KBM-7 (cell line): ENCODE measurements at places on chromosomes 11 and 22.

DNA sequence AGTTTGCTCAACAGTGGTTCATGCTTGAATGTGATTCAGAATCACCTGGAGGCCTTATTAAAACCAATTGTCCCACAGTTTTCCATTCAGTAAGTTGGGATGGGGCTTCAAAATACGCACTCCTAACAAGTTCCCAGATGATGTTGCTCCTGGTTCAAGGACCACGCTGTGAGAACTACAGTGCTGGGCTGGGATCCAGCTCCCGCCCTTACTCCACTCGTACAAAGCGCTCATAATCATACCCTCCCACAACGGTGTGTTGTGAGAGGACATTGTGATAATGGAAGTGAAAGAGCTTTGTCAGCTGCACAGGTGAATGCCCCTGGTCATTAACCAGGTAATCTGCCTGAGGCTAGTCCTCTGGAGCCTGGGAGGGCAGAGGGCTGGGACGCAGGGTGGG, 1.3 kb upstream of the CD82 start:
- DNase-seq: no peak

DNA sequence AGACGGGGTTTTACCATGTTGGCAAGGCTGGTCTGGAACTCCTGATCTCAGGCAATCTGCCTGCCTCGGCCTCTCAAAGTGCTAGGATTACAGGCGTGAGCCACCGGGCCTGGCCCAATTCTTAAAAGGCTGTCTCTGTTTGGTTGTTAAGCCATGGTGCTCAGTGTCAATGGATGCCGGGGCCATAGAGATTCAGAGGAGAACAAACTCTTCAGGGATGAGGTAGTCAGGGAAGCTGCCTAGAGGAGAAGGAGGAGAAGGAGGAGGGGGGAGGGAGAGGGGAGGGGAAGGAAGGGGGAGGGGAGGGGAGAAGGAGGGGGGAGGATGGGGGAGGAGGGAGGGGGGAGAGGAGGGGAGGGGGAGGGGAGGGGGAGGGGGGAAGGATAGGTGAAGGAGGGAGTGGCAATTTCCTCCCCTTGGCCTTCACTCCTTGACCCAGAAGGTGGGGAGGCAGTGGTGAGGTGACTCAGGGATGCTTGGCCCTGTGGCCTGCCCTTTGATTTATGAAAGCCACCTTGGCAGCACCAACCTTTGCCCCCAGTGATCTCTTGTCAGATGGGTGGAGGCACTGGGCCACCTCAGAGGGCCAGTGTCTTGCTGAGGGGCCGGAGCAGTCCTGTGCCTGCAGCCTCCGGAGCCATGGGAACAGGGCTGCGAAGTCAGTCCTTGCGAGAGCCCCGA, at the start of gene C11orf86:
Gene C11orf86, plus strand, starts transcription at position 581 of the 681 bp plus-strand sequence. Its CDS starts 59 bp downstream, at position 640.
- no peak for DNase-seq

GRCh38 chr11:86103808-86104207, 34.9 kb upstream of the PICALM start:
- DNase-seq: no peak

DNA sequence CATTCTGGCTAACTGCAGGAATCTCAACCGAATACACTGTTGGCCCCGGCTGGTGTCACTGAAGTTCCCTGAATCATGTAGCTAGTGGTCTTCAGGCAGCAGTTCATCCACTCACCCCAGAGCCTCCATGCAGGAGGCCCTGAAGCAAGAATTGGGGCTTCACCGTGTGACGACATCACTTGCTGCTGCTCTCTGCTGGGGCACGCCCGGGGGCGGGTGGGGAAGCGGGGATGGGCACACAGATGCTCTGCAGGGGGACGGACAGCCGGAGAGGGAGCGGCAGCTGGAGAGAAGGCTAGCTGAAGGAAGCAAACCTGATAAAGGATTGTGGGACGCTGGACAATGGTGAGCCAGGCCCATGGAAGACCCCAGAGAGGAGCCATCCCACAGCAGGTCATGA, 17.0 kb downstream of the B3GAT1 start:
- DNase-seq: no peak

DNA sequence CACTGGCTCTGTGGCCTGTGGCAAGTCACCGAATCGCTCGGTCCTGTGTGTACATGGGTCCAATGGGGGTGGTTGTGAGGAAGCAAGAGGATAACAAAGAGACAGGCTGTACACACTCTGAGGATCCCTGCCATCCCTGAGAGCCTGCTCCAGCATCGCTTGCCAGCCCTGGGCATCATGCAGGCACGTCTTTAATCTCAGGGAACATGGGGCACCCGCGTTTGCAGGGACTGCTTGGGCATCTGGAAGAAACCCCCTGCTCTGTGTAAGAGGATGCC, 1.3 kb upstream of the C1QTNF5 start:
- DNase-seq: no peak

DNA sequence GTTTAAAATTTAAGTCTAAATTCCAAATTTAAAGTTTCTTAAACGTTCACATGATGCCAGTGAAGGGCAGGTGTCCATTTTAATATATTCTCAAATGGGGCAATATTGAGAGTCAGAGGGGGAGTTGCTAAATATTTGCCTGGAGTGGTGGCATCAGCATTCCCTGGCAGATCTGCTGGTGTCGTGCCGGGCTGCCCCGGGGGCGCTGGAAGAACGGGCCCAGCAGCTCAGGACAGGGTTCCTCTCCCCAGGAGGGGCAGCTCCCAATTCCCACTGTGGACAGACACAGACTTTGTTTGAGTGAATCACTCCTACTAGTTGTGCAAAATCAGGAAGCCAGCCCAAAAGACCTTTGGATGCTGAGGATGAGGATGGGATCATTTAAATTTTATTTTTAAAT, 468.7 kb upstream of the B3GAT1 start:
- DNase-seq: no peak

DNA sequence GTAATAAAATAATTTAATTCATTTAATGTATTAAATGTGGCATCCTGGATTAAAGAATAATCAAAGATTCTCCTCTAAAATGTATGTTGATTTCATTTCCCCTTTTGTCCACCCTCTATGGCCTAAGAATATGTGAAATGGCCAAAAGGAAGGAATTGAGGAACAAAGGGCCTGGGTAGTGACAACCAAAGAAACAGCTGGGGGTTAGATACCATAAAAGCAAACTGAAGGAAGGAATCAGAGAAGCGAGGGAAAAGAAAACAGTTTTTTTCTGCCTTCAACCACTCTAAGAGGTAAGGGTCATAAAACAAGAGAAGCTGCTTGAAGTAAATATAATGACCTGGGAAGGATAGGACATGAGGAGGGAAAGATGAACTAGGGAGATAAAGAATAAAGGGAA, 139.3 kb downstream of the FAM76B start:
- DNase-seq: no peak
